ENCODE measurements at places on chromosomes 1 and 21. TPM values are rescaled to one million over a fixed set of nuclear protein-coding genes. Genes with fewer than 3 reads are reported as not detected.

KRTAP21-2 gene
- not detected for total RNA-seq

STUM gene
- not detected for total RNA-seq

PLCH2 gene
- 0.19 TPM for total RNA-seq

FCGR2B gene
- not detected for total RNA-seq

CRTC2 gene
- total RNA-seq: 29.9 TPM

ABL2 gene
- total RNA-seq: 60.6 TPM

FASLG gene
- not detected for total RNA-seq

MASP2 gene
- not detected for total RNA-seq

MIXL1 gene
- total RNA-seq: not detected

PRRX1 gene
- total RNA-seq: 155 TPM

MYOG gene
- total RNA-seq: not detected

DNA sequence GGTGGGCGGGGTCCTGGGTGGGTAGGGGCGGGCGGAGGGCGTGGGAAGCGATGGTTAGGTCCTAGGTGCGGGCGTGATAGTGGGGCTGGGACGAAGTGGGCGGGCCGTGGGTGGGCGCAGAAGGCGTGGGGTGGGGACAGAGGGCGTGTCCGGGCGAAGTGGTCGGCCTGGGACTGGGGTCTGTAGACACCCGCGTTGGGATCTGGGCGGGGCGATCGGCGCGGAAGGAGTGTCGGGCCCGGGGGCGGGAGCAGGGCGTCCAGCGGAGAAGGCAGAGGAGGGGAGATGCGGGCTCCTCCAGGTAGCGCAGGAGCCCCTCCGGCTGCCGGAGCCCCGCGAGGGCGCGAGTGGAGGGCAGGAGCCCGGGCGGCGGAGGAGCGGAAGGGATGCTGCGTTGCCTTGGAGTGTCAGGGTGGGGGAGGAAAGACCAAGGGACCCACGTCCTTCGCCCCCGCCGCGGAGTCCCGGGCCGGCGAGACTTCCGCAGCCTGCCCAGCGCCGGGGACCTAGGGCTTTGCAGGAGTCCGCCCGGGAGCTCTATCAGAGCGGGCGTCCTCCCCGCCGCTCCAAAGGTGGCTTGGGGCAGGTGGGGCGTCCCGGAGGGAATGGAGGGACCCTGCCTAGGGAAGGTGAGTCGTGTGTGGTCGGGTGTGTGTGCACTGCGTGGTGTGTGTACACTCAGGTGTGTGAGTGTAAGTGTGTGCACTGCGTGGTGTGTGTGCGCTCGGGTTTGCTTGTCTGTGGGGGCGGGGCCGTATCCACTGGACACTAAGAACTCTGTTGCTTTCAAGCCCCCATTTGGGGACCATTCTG is 27.0 kb upstream of the PRSS38 start:
- H3K4me1 ChIP-seq: peaks cover 34% of the 10 kb centered on the region
- H3K27me3 ChIP-seq: no peaks in the 10 kb centered on the region
- H3K27ac ChIP-seq: peak overlapping the region; percentile 40
- peak overlapping the region; percentile 87 for H3K4me3 ChIP-seq
- DNase-seq: peak; percentile 37

DNA sequence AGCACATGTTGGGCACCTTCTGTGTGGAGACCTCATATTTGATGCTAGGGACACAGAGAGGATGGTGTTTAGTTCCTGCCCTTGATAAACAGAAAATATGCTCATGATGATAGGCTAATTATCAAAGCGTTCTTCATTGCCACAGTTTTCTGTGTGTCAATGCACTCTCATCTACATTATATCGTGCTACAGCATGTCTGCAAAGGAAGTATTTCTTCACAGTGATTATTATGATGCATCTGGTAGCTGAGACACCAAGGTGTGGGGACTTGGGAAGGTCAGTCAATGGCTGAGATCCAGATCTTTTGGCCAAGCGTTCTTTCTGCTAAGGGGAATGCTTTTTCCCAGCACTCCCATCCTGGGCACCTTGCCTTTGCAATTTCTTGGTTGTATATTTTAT is 321.2 kb downstream of the PBX1 start:
- peaks cover 3% of the 10 kb centered on the region for H3K27me3 ChIP-seq
- no peak overlapping the region for H3K4me3 ChIP-seq
- H3K36me3 ChIP-seq: no peaks in the 10 kb centered on the region
- DNase-seq: no peak
- no peaks in the 10 kb centered on the region for H3K4me1 ChIP-seq
- no peak overlapping the region for H3K27ac ChIP-seq

- peaks cover 4% of the 10 kb centered on the region for H3K36me3 ChIP-seq
- peaks cover 2% of the 10 kb centered on the region for H3K27me3 ChIP-seq
- no peak for DNase-seq
- peak overlapping the region; percentile 11 for H3K4me3 ChIP-seq
- H3K27ac ChIP-seq: no peak overlapping the region
- H3K4me1 ChIP-seq: peaks cover 50% of the 10 kb centered on the region
Measured at GRCh38 chr1:147245586-147246021, 3.1 kb downstream of the CHD1L start.

- H3K36me3 ChIP-seq: no peaks in the 10 kb centered on the region
- no peak overlapping the region for H3K27ac ChIP-seq
- H3K4me3 ChIP-seq: no peak overlapping the region
- peaks cover 7% of the 10 kb centered on the region for H3K4me1 ChIP-seq
- H3K27me3 ChIP-seq: peaks cover 6% of the 10 kb centered on the region
Measured at GRCh38 chr1:207633226-207633625, 11.7 kb upstream of the CR1L start.

GRCh38 chr1:71351438-71351837 is 270.6 kb upstream of the ZRANB2 start:
- H3K4me3 ChIP-seq: no peak overlapping the region
- no peaks in the 10 kb centered on the region for H3K27me3 ChIP-seq
- DNase-seq: peak; percentile 66
- no peak overlapping the region for H3K27ac ChIP-seq

GRCh38 chr1:96538111-96538641 is 183.4 kb upstream of the PTBP2 start:
- H3K36me3 ChIP-seq: no peaks in the 10 kb centered on the region
- peak overlapping the region; percentile 52 for H3K4me3 ChIP-seq
- peaks cover 2% of the 10 kb centered on the region for H3K27me3 ChIP-seq
- DNase-seq: peak; percentile 50

GRCh38 chr1:180166436-180166800 is 11.7 kb downstream of the QSOX1 start:
- H3K27ac ChIP-seq: no peak overlapping the region
- peaks cover 11% of the 10 kb centered on the region for H3K36me3 ChIP-seq
- H3K4me3 ChIP-seq: no peak overlapping the region
- no peak for DNase-seq
- peaks cover 4% of the 10 kb centered on the region for H3K27me3 ChIP-seq

- no peaks in the 10 kb centered on the region for H3K36me3 ChIP-seq
- H3K27ac ChIP-seq: peak overlapping the region; percentile 81
- peaks cover 49% of the 10 kb centered on the region for H3K4me1 ChIP-seq
- H3K4me3 ChIP-seq: peak overlapping the region; percentile 69
- peak; percentile 96 for DNase-seq
Measured at GRCh38 chr1:159429074-159429861, 2.7 kb upstream of the OR10J4 start.

- H3K4me1 ChIP-seq: peaks cover 25% of the 10 kb centered on the region
- H3K36me3 ChIP-seq: peaks cover 11% of the 10 kb centered on the region
- peak overlapping the region; percentile 12 for H3K27ac ChIP-seq
- H3K4me3 ChIP-seq: no peak overlapping the region
- peaks cover 3% of the 10 kb centered on the region for H3K27me3 ChIP-seq
Measured at GRCh38 chr1:63813829-63814277, 40.0 kb downstream of the ROR1 start.

DNA sequence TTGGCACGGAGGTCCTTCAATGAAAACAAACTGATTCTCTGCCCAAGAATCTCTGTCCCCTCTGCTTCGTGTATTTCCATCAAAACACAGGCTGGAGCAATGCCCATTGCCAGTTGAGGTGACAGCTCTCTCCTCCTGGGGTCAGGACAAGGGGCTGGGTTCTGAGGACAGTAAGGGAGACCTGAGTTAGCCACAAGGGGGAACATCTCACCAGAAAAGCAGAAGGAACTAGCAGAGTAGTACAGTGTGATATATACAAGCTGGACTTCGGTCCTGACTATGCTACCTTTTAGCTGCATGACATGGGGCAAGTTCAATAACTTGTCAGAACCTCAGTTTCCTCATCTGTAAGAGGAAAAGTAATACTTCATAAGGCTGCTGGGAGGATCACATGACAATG is 50.3 kb downstream of the SYT2 start:
- peaks cover 43% of the 10 kb centered on the region for H3K27me3 ChIP-seq
- no peak overlapping the region for H3K27ac ChIP-seq
- H3K4me1 ChIP-seq: peaks cover 8% of the 10 kb centered on the region
- no peak overlapping the region for H3K4me3 ChIP-seq
- DNase-seq: no peak
- H3K36me3 ChIP-seq: no peaks in the 10 kb centered on the region

DNA sequence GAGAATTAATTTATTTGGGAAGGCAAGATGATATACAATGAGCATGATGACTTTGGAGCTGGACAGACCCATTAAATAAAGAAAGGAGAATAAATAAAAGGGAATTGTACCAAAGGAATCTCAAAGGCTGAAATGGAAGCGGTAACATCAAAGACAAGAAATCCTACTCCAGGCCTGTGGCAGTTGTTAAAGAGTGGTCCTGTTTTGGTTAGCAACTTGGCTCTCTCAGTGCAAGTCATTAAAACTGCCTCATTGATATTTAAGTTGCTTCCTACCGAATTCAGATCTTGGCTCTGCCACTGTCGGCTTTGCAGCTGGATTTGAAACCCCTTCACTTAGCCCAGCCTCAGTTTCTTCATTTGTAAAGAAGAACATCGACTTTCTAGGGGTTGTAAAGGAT is 10.1 kb downstream of the TGFB2 start:
- H3K4me1 ChIP-seq: peaks cover 25% of the 10 kb centered on the region
- no peak overlapping the region for H3K4me3 ChIP-seq
- no peaks in the 10 kb centered on the region for H3K27me3 ChIP-seq
- no peak overlapping the region for H3K27ac ChIP-seq

DNA sequence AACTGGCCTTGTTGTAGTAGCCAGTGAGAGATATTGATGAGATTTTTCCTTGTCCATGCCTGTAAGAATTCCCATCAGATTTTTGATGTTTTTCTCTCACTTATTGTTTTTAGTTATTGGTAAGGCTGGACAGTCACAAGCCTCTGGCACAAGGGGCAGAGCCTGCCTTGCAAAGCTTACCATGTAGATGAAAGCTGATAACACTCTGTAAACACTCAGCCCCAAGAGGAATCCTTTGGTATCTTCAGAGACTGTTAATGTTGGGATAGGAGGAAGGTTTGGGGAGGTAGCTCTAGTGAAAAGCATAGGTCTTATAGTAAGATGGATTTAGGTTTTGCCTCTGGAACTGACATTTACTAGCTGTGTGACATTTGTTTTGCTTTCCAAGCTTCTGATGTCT is 37.7 kb downstream of the MARK1 start:
- H3K27me3 ChIP-seq: peaks cover 3% of the 10 kb centered on the region
- no peak overlapping the region for H3K27ac ChIP-seq
- no peaks in the 10 kb centered on the region for H3K36me3 ChIP-seq

- no peaks in the 10 kb centered on the region for H3K36me3 ChIP-seq
- DNase-seq: peak; percentile 87
- peak overlapping the region; percentile 28 for H3K4me3 ChIP-seq
- H3K27ac ChIP-seq: peak overlapping the region; percentile 31
- H3K27me3 ChIP-seq: peaks cover 7% of the 10 kb centered on the region
Measured at GRCh38 chr1:61496501-61496900, 228.4 kb downstream of the TM2D1 start.

GRCh38 chr1:165056914-165057313 is 299.6 kb downstream of the LMX1A start:
- no peak overlapping the region for H3K4me3 ChIP-seq
- H3K36me3 ChIP-seq: no peaks in the 10 kb centered on the region
- H3K4me1 ChIP-seq: no peaks in the 10 kb centered on the region
- H3K27ac ChIP-seq: no peak overlapping the region

DNA sequence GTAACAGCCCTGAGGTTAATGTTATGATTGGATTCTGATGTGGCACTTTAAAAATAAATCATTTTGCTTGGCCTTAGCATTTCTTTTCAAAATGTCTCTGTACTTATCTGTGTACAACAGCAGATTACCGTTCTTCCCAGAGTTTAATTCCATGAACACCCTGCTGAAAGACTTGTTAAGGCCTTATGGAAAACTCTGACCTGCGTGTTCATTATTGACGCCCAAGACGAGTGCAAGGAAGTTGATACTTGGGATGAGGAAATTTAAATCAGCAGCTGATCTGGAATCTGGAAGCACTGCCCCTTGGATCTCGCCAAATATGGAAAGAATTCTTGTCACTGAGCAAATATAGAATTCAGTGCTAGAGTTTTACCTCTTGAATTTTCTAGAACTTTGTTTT is 6.7 kb downstream of the ERG start:
- no peak overlapping the region for H3K4me3 ChIP-seq
- DNase-seq: no peak
- peaks cover 16% of the 10 kb centered on the region for H3K4me1 ChIP-seq
- no peak overlapping the region for H3K27ac ChIP-seq
- H3K36me3 ChIP-seq: no peaks in the 10 kb centered on the region

GRCh38 chr21:34606051-34606450 is 8.9 kb downstream of the RCAN1 start:
- no peaks in the 10 kb centered on the region for H3K36me3 ChIP-seq
- H3K4me1 ChIP-seq: no peaks in the 10 kb centered on the region
- H3K4me3 ChIP-seq: no peak overlapping the region
- H3K27ac ChIP-seq: no peak overlapping the region
- H3K27me3 ChIP-seq: peaks cover 1% of the 10 kb centered on the region

- H3K4me1 ChIP-seq: peaks cover 18% of the 10 kb centered on the region
- no peaks in the 10 kb centered on the region for H3K36me3 ChIP-seq
- DNase-seq: no peak
- H3K27me3 ChIP-seq: peaks cover 28% of the 10 kb centered on the region
- no peak overlapping the region for H3K27ac ChIP-seq
Measured at GRCh38 chr1:25206201-25206600, 26.1 kb downstream of the SYF2 start.

DNA sequence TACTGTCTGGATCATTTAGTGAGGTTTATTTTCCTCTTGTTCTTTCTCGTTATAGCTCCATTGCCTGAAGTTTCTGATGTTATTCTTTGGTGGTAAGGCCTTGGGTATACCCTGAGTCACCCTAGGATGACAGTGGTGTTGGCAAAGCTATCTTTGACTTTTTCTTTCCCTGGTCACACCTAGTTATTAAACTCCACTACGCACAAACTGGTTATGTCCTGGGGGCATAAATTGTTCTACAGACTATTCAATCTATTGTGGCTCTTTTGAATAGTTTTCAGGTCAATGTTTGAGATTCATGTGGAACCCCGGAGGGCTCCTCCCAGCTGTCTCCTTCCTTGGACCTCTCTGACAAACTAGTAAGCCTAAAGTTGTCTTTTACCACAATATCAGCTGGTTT is 157.7 kb downstream of the SLC35F3 start:
- no peak overlapping the region for H3K27ac ChIP-seq
- peaks cover 2% of the 10 kb centered on the region for H3K27me3 ChIP-seq
- no peak for DNase-seq
- no peaks in the 10 kb centered on the region for H3K36me3 ChIP-seq
- no peaks in the 10 kb centered on the region for H3K4me1 ChIP-seq

- H3K36me3 ChIP-seq: peaks cover 29% of the 10 kb centered on the region
- H3K4me1 ChIP-seq: no peaks in the 10 kb centered on the region
Measured at GRCh38 chr1:162755306-162755705, 35.2 kb upstream of the HSD17B7 start.

GRCh38 chr1:103514920-103515503 is 10.5 kb upstream of the RNPC3 start:
- peaks cover 2% of the 10 kb centered on the region for H3K27me3 ChIP-seq
- no peak overlapping the region for H3K27ac ChIP-seq
- peaks cover 42% of the 10 kb centered on the region for H3K4me1 ChIP-seq
- peak; percentile 62 for DNase-seq

GRCh38 chr1:240188139-240188538 is 96.5 kb downstream of the FMN2 start:
- peaks cover 77% of the 10 kb centered on the region for H3K4me1 ChIP-seq
- H3K36me3 ChIP-seq: peaks cover 52% of the 10 kb centered on the region
- H3K27ac ChIP-seq: 0 out of 2 replicates have a peak overlapping the region, but pooled peaks have one; percentile 21
- no peak overlapping the region for H3K4me3 ChIP-seq
- H3K27me3 ChIP-seq: peaks cover 4% of the 10 kb centered on the region

All from HFFc6 (cell line).